ENCODE measurements at places on chromosomes 2 and 18. TPM values are rescaled to one million over a fixed set of nuclear protein-coding genes. Genes with fewer than 3 reads are reported as not detected.

- H3K36me3 ChIP-seq, result peaks cover 26% of the 10 kb centered on the region
- no peaks in the 10 kb centered on the region for H3K4me1 ChIP-seq
- no peaks in the 10 kb centered on the region for H3K27me3 ChIP-seq
- no peak for DNase-seq
- H3K27ac ChIP-seq, result no peak overlapping the region
Measured at GRCh38 chr2:224776795-224777558, 60.8 kb upstream of the CCDC195 start.

The TANC1 gene
- total RNA-seq, result 39.5 TPM

GRCh38 chr2:27051902-27052645 lies 606 bp downstream of the AGBL5 start:
- peak; percentile 72 for DNase-seq
- H3K27me3 ChIP-seq, result no peaks in the 10 kb centered on the region
- peak overlapping the region; percentile 91 for H3K4me3 ChIP-seq
- peaks cover 35% of the 10 kb centered on the region for H3K36me3 ChIP-seq
- H3K4me1 ChIP-seq, result peaks cover 14% of the 10 kb centered on the region
- peak overlapping the region; percentile 85 for H3K27ac ChIP-seq

The CD8A gene
- total RNA-seq, result 5.5 TPM

DNA sequence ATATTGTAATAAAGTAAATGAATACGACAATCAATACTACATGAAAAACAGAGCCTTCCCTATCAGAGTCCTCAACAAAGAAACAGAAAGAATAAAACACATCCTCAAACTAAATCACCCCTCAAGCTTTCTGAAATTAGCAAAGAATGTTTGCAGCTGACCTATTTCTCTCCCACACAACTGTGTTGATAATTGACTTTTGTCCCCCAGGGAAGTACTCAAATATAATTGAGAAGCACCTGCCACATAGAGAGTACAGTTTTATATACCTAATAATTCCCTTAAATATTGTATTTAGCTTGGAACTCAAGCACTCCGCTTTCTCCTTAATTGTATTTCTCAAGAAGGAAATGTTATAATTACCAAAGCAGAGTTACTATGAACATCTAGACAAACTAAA lies 12.6 kb downstream of the CACNB4 start:
- H3K36me3 ChIP-seq, result no peaks in the 10 kb centered on the region
- no peaks in the 10 kb centered on the region for H3K27me3 ChIP-seq
- H3K4me3 ChIP-seq, result no peak overlapping the region
- DNase-seq, result no peak
